ENCODE measurements at places on chromosomes 1 and 21.

DNA sequence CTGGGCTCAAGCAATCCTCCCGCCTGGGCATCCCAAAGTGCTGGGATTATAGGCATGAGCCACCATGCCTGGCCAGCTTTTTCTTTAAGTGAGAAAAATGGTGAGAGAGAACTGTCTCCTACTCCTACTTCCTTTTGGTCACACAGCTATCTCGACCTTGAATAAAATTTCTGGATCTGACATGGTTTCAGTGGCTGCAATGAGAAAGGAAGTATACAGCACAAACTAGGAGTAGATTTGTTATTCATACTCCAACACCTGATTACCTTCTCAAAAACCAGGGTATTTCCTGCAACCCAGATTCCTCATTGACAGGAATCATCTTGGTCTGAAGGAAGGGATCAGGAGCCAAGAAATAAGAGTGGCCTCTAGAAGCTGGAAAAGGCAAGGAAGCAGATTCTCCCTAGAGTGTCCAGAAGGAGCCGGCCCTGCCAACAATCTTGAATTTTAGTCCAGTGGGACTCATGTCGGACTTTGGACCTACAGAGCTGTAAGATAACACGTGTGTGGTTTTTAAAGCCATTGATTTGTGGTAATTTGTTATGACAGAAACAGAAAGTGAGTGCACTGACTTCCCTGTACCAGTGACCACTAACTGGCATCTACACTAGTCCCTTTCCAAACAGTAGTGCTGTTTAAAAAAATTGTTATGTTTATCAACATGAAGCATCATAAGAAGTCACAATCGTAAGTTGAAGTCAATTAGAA is 516.6 kb downstream of the SMYD3 start:
- DNase-seq, result no peak

DNA sequence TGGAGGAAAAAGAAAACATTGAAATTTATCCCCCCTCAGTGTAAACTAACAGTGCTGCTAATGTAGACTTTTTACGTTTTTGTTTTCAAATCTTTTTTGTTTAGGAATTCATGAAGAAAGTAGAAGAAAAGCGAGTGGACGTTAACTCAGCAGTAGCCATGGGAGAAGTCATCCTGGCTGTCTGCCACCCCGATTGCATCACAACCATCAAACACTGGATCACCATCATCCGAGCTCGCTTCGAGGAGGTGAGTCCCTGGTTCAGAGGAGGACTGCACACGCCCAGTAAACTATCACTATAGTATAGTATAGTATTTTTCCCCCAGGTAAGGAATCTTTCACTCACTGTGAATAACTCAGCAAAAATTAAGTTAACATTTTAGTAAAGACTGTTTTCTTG is 37.8 kb upstream of the BMP8A start:
- no peak for DNase-seq

- DNase-seq, result no peak
These were observed 35.8 kb downstream of the EPHX1 start for GRCh38 chr1:225845571-225846259.

GRCh38 chr1:195475568-195475967 is 1132.7 kb downstream of the KCNT2 start:
- DNase-seq, result no peak

GRCh38 chr1:11643782-11644181 is 10.4 kb downstream of the FBXO2 start:
- no peak for DNase-seq

GRCh38 chr1:14372526-14372925 is 226.0 kb upstream of the KAZN start:
- DNase-seq, result no peak

DNA sequence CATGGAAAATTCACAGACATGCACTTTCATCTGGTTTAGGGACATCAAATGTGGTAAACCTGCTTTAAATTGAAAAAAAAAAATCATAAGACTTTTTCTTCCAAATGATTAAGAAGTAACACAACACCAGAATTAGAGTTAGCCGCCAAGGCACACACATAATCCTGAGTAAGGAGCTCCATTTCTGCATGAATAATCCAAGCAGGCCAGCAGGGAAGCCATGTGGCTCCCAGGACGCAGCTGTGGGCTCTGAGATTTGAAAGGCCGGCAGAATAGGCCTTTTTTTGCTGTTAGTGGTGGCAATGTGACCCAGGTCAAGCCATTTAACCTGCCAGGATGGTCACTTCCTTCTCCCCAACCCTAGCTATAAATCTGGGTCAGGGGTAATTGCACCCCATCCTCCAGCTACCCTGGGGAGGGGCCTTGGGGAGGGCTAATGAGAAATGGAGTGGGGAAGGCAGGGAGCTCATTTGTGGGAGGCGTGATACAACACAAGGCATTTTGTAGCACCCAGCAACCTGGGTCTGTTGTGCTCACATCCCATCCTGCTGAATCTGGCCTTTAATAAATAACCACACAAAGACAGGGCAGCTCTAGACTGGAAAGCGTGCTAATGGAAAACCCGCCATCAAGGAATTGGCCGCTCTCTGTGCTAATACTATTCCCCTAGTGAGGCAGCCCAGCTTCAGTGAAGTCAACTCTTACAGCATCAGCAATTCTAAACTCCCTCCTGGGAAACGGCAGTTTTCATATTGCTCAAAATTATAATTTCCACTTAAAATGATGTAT is 178.5 kb downstream of the RHOU start:
- DNase-seq, result no peak

Measured in activated CD4-positive, alpha-beta T cell treated with anti-CD3 and anti-CD28 coated beads for 1 hour (primary cell).